ENCODE measurements at places on chromosomes 16 and 17.
A peak's percentile ranks its signal among the peaks of the same experiment; 100 is the strongest.

DNA sequence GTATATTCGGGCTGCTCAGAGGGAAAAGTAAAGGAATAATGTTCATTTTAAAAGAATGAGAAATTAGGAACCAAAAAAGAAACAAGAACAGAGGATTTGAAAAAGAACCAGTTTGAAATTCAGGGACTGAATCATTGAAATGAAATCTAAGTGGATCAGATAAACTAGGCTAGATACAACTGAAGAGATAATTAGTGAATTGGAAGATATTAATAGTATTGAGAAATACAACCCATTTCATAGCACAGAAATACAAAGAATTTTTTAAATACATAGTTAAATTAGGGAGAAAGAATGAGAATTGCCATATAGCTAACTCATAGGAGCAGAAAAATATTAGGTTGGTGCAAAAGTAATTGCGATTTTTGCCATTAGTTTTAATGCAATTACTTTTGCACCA is 117.3 kb upstream of the NOL11 start:
- no peak for DNase-seq

- DNase-seq = peak; percentile 89
Measured at GRCh38 chr16:48393485-48394354, 8.5 kb upstream of the SIAH1 start.

DNA sequence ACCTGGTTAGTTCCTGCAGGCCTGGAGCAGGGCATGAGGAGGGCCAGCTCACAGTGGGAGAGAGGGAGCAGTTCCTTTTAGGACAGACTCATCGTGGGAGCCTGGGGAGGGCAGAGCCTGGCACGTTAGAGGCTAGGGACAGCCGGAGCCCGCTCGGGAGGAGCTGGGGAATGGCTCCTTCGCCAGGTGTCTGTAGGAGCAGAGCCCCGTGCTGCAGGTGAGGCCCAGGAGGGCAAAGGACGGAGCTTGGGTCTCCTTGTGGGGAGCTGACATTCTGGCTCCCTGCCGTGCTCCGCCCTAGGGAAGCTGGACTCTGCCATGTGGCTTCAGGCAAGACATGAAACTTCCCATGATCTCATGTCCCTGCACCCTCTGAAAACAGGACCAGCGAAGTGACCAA is 18.7 kb upstream of the MTSS2 start:
- no peak for DNase-seq

DNA sequence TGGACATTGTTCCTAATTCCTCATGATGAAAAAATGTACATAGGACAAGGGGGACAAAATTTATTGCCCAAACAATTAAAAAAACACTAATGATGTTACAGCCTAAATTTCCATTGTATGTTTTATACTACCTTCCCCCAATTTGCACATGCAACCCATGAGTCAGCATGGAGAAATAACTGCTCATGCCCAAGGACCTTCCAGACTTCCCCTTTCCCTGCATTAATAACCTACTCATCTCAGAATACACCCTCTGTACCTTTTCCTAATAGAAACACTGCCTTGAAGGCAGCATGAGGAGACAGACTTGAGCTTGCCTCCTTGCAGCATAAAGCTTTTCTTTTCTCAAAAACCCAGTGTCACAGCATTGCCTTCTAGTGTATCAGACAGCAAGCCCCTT is 2402.8 kb downstream of the TP53TG3F start:
- no peak for DNase-seq

DNA sequence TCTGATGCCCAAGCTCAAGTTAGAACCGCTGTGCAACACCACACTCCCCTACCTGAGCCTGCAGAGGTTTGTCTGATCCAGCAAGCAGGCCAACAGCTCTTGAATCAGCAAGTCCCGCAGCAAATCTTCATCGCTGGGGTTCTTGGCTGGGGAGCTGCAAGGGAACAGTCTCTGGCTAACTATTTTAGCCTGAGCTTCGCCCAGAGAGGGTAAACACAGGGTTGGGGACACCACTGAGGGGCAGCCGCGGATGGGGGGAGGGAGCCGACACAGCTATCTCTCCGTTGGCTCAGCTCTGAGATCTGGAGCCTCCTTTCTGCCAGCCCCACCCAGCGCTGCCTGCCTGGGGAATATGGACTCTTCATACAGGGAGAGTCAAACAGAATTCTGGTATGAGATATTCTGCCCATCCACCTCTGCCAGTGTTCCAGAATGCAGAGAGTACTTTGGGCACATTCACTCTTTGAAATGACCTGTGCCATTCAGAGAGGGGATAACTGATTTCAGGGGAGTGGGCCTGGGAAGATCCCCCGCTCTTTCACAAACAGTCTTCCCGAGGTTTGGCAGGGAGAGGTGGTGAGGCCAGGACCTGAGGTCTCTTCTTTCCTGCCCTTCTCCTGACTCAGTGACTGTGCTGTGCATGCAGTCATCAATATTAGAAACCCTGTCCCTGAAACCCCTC is 7.4 kb downstream of the GIP start:
- no peak for DNase-seq

DNA sequence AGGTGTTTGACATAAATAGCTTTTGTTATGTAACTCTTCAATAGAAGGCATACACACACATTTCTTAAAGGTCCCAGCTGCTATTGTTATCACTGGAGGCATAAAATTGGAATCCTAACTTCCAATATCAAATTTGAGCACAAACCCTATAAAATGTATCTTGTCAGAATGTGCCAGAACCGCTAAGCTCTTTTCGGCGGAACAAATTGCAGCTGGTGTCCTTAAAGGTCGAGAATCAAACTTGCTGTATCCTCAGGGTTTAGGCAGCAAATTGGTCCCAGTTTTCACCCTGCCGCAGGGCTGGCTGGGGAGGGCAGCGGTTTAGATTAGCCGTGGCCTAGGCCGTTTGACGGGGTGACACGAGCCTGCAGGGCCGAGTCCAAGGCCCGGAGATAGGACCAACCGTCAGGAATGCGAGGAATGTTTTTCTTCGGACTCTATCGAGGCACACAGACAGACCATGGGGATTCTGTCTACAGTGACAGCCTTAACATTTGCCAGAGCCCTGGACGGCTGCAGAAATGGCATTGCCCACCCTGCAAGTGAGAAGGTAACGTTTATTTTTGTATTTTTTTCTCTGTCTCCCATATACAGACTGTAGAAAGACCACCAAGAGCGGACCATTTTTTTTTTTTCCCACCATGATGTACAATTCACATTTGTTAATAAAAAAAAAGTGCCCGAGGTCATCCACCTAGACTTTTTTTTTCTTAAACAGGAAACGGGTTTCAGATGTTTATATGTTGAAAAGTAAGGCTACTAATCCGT is 297.1 kb downstream of the IRF8 start:
- no peak for DNase-seq

GRCh38 chr16:10405386-10405939 is 19.6 kb downstream of the ATF7IP2 start:
- DNase-seq = peak; percentile 95

DNA sequence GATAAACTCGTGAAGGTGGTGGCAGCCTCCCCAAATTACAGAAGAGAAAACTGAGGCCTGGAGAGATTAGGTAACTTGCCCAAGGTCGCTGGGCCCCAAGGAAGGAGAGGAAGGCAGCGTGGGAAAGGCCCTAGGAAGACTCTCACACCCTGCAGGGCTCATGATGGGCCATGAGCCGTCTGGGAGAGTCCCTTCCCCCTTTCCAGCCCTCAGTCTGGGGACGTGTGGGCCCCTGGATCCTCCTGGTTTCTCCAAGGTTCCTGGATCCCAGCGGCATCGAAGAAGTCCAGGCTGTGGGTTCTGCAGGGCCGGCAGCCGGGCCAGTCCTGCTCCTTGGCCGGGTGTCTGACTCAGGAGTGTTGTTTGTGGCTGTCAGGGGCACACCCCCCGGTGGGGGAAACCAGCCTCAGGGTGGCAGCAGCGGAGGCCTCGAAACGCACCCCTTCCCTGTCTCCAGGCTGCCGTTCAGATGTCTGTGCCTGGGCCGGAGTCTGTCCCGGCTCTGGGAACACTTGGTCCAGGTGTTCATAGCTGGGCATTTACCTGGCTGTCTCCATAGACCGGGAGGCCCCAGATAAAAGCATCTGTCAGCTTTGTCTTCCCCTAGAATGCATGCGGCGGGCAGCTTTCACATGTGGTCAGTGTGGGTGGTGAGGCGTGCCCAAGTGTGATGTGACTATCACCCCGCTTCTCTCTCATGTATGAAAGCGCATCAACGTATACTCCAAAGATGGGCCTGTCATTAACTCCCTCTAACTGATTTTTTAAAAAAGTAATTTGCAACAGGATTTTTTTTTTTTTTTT is 3.7 kb upstream of the RAP1GAP2 start:
- DNase-seq = no peak

- peak; percentile 69 for DNase-seq
Measured at GRCh38 chr17:7167832-7168231, 11.3 kb downstream of the ASGR1 start.

- no peak for DNase-seq
Measured at GRCh38 chr16:89951509-89951908, 3.0 kb downstream of the DEF8 start.

- DNase-seq = peak; percentile 56
Measured at GRCh38 chr17:62950067-62950466, 16.0 kb upstream of the TANC2 start.

DNA sequence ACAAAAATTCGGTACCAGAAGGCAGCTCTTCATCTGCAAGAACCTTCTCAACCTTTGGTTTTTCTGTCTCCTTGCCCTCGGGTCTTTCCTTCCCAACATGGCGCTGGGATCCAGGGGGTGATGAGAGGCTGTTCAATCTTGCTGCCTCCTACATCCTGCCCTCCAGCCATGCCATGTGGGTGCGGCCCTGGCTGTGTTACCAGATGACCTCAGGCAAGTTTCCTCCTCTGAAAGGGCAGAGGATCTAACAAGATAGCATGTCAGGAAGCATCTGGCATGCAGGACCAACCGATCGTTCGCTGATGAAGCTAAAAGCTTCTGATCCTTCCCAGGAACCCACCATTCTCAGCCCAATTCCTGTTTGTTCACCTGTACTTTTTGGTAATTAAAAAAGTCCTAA is 36.8 kb upstream of the BCAR1 start:
- DNase-seq = no peak

DNA sequence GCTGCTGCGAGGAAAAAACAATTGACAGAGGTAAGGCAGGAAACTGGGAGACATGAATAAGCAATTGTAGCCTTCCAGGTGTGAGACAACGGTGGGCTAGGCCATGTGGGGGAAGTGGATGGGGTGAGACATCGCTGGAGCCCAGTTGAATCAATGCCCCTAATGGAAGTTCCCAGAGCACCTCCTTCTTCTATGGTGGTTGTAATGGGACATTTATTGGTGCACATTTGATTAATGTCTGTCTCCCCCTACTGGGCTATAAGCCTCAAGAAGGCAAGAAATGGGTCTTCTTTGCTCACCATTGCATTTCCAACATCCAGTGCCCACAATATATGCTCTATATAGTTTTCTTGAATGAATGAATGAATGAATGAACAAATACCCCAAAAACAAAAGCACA is 22.7 kb upstream of the CD300E start:
- peak; percentile 15 for DNase-seq

GRCh38 chr17:67020293-67020766 is 24.0 kb upstream of the CACNG1 start:
- no peak for DNase-seq

DNA sequence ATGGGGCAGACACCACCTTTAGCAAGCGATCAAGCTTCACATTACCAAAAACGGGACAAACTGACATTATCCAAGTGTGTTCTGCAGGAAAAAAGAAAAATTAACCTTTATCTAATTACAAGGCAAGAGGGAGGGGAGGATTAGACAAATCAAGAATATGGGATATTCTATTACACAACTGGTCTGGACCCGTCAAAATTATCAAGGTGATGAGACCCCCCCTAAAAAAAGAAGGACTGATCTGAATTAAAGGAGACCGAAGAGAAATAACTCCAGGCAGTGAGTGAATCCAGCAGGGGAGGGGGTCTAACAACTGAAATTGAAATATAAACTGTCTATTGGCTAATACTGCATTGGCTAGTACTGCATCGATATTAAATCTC is 424 bp upstream of the NUBP1 start:
- no peak for DNase-seq

GRCh38 chr17:35944151-35944550 is 638 bp upstream of the LYZL6 start:
- DNase-seq = no peak

GRCh38 chr16:1354815-1355540 is 3.2 kb downstream of the GNPTG start:
- DNase-seq = no peak

GRCh38 chr16:81818568-81818896 is 39.4 kb downstream of the PLCG2 start:
- no peak for DNase-seq

- DNase-seq = no peak
Measured at GRCh38 chr16:12291989-12292759, 315.6 kb downstream of the SNX29 start.

GRCh38 chr17:74778960-74779359 is 2.8 kb upstream of the NAT9 start:
- peak; percentile 77 for DNase-seq

- DNase-seq = no peak
Measured at GRCh38 chr17:78976907-78977680, 2.6 kb downstream of the LGALS3BP start.

DNA sequence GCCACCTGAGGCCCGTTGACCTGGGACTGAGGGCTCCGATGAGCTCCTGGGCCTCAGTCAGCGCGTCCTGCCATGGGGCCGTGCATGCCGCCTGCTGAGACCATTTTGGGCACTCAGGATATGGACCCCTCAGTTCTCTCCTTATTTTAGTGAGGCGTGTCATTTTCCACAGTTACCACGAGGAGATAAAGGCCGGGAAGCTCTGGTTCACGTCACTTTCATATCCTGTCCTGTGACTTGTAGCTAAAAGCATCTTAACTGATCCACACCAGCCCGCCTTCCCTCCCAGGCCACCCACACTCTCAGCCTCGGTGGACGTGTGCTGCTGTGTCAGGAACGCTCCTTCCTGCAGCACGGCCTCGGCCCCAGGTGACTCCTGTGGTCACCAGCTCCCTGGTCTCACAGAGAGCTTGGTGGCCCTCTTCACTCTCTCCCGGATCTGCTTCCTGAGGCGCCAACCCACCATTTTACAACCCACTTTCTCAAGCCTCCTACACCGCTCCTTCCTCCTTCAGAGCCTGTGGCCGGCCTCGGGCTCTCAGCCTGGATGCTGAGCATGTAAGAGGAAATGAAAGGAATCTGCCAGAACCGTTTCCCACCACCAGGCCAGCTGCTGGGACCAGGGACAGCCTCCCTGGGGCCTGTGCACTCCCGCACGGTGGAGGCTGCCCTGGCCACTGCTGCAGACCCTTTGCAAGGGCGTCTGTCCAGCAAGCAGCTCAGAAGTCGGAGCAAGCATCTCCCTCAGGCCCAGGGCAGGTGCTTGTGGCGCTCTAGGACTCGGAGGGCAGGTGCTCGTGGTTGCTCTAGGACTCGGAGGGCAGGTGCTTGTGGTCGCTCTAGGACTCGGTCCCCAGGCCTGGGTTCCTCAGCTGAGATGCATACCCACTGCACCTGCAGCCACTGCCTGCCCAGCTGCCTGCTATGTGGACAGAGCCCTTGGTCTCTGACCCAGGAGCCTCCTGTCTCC is 23.9 kb upstream of the FASN start:
- no peak for DNase-seq

DNA sequence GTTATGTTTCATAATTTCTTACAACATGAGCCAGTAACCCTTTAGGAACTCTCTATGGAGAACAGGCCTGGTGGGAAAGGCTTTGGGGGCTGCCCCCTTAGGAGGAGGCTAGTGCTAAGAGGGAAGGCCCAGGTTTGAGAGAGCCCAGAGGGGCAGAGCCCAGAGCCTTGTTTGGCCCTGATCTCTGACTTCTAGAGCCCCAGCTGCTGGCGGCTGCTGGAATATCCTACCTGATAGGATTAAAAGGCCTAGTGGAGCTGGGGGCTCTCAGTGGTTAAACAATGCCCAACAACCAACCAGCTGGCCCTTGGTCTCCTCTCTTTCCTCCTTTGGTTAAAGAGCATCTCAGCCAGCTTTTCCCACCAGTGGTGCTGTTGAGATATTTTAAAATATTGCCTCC is 54.1 kb downstream of the IGF2BP1 start:
- DNase-seq = no peak

All from iris pigment epithelial cell (primary cell).